ENCODE measurements at places on chromosomes 16 and 17.

- peak; percentile 43 for DNase-seq
Observed at GRCh38 chr17:38877130-38877851, 7.4 kb downstream of the LASP1 start.

DNA sequence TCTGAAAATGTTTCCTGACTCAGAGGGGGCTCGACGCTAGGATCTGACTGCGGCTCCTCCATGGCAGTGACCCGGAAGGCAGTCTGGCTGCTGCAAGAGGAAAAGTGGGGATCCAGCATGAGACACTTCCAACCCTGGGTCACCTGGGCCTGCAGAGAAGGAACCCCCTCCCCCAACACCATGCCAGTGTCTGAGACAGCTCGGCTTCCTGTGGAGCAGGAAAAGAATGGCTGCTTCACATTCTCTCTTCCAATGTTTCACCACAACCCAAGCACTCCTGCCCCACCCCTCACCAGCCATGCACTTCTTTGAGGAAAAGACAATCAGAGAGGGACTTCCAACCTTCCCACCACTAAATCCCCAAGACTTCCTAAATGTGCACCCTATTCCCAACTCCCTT lies 10.8 kb downstream of the TP53 start:
- no peak for DNase-seq

DNA sequence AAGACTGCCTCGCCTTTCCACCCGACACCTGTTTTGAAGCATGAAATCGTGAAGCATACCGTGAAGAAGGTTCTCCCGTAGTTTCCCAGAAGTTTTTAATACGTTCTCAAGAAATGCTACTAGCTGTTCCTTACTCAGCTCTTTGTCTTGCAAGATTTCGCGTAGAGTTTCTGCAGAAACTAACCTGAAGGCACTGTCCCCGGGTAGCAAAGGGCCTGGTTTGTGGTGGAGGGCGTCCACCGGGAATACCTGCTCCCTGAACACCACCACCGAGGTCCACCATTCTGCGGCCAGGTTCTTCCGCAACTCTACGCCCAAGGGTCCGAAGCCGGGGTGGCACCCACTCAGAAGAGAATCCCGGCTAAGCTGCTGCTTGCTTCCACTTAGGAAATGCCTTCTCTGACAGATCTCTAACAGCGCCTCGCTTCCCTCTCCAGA lies 487 bp downstream of the POLG2 start:
- no peak for DNase-seq

DNA sequence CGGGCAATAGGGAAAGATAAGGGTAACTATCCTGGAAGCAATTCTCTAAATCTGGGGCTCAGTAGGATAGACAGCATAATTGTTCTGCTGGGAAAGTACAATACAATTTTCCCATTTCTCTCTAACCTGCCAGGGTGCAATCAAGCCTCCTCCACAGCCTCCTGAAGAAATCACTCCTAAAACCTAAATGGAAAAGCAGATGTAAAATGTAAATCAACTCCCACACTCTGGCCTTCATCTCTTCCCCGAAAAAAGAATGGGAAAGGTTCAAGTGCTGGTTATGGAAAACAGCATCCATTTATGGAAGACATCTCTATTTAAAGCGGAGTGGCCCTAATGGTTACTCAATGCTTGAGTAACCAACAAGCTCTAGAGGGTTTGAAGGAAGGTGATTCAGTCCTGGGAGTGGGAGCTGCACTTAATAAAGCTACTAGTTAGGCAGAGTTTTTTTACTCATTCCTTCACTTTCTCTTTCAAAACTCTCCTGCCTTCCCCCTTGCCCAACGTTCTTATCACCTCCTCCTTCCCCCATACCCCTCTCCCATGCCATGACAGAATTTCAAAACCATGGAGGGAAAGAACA lies 5.1 kb downstream of the MMD start:
- DNase-seq, result no peak

- peak; percentile 33 for DNase-seq
Observed at GRCh38 chr17:27533874-27534815, 77.9 kb downstream of the KSR1 start.

- DNase-seq, result no peak
Observed at GRCh38 chr17:17843096-17843495, 6.3 kb upstream of the SREBF1 start.

GRCh38 chr17:5952518-5952917 lies 117.7 kb upstream of the WSCD1 start:
- peak; percentile 9 for DNase-seq

GRCh38 chr16:75486014-75486675 lies 9.1 kb downstream of the CHST6 start:
- peak; percentile 71 for DNase-seq

- no peak for DNase-seq
Observed at GRCh38 chr16:75070012-75070841, 46.4 kb downstream of the LDHD start.

DNA sequence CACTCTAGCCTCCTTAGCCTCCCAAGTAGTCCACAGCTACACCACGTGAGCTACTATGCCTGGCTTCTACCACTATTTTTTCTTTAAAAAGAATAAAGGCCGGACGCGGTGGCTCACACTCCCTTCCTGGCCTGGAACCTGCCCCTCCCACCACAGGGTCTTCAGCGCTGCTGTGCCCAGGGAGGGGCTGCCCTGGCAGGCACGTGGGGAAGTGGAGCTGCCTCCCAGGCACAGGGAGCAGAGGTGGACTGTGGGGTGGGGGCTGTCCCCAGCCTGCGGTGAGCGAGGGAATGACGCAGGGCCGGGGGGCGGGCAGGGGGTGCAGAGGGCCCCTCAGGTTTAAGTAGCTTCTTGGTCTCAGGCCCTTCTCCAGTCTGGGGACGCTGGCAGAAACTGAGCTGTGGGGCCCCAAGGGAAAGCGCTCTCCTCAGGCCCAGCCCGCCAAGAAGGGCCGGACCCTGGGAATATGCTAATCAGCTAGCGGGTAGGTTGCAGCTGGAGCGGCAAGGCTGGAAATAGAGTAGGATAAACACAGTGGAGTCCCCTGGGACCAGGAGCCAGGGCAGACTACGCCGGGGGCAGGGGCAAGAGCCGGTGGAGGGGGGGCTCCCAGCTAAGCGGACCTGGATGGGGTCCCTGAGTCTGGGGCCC lies 46.8 kb downstream of the TIMM22 start:
- no peak for DNase-seq

DNA sequence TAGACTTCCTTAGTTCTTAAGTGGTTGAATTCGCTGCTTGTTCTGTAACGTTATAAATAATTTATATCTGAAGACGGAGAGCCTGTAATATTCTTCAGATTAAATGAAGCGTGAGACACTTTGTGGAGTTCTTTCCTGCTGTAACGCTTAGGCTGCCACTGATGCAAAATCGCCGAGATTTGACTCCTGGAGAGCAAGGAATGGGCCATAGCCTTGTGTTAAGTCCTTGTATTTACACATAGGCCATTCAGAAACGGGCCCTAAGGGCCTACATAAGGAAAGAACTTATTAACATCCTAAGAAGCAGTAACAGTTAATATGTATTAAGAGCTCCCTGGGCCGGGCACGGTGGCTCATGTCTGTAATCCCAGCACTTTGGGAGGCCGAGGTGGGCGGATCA lies 936 bp downstream of the EMC6 start:
- no peak for DNase-seq

DNA sequence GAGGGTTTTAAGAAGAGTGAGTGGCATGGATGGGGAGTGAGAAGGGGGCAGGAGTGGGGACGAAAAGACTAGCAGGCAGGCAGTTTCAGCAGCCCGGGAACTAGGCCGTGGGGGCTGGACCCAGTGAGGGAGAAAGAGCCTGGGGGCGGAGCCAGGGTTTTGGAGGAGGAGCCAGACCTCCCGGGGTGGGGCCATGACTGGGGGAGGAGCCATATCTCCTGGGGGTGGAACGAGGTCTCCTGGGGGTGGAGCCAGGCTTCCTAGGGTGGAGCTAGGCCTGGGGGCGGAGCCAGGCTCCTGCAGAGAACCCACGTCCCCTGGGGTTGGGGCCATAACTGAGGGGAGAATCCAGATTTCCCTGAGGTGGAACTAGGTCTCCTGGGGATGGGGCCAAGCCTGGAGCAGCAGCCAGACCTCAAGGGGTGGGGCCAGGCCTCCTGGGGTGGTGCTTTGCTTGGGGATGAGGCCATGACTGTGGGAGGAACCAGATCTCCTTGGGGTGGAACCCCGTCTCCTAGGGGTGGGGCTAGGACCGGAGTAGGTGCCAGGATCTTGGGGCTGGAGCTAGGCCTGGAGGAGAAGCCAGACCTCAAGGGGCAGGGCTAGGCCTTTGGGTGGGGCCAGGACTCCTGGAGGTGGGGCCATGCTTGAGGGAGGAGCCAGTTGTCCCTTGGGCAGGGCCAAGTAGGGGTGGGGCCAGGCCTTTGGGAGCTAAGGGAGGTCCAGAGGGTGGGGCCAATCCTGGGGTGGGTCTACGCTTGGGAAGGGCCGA lies 41.7 kb upstream of the JPH3 start:
- DNase-seq, result peak; percentile 51

DNA sequence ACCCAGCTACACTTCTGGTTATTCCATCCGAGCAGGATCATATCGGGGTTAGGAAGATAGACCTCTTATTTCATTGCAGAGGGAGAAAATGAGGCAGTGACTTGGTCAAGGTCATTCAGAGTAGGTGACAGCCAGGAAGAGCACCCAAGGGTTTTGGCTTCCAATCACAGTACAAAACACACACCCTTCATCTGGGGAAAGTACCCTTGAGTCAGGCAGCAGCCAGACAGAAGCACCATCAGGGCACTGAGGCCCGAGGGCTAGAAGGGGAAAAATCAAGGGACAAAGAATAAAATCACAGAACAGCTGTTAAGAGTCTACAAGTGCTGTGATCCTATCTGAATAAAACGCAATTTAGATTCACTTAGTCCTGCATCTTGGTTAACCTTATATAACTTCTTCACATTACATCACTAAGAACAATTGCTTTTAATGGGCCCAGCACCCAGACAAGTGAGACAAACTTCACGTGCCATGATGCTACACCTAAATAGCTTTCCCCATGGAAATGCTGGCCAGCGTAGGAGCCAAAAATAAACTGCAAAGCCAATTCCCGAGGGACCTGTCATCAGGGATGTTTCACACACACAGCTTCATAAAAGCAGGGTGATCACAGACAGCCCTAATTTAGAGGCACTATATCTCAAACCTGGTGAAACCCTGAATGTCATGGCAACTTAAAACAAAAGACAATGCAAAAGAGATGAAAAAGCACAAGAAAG lies 4.9 kb downstream of the UBE2O start:
- no peak for DNase-seq

DNA sequence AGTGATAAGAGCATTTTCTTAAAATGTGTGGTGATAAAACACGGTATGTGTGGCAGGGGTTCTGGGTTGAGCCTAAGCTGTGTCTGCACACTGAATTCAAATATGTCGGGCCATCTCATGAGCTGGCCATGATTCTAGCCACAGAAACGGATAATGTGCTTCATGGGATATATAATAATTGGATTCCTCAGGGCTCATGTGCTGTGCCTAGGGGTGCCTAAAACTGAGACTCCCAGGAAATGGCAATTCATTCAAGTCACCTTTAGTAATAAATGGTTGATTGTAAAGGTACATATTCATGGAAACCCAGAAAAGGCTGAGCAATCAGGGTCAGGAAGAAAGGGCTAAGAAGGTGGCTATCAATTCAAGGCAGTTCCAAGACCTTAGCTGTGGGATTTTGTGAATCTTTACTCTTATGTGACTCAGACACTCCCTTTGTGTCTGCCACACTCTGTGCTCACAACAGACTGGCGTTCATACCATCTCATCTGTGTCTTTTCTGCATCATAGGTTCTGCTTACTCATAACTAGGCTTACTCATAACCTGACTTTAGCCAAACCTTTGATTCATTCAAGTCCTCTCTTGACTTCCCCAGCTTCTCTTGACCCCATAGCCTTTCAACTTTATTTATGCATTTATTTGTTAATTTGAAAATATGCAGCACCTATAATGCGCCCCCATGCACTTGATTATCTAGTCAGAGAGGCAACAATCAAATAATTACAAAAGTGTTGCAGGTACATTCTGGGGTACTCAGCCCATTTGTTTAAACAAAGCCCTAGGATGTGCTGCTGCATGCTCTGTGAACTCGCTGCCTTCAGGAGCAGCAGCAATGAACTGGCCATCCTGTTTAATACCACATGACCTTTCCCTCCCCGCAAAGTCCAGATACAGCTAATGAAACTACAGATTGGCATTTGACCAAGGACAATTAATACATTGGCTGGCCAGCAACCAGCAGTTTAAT lies 28.4 kb upstream of the MED13 start:
- DNase-seq, result no peak

DNA sequence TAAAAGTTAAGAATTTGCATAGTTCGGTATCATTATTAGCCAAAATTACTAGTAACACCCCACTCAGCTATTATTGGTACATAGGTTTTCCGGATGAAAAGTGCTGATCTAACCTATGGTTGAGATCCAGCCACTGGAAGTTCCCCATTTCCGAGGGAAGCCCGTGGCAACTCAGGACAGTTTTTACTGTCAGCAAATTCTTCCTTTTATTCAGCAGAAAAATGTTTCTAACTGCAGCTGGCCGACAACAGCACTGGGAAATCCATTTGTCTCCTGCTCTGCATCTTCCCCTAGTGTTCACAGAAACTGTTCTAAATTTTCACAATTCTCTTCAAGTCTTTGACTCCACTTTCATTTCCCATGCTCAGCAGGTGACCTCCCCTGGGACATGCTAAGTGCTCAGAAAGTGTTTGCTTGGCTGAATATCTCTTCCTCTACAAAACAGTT lies 15.5 kb upstream of the MMD start:
- DNase-seq, result no peak

- peak; percentile 14 for DNase-seq
Observed at GRCh38 chr16:67773099-67773498, 33.3 kb downstream of the RANBP10 start.

DNA sequence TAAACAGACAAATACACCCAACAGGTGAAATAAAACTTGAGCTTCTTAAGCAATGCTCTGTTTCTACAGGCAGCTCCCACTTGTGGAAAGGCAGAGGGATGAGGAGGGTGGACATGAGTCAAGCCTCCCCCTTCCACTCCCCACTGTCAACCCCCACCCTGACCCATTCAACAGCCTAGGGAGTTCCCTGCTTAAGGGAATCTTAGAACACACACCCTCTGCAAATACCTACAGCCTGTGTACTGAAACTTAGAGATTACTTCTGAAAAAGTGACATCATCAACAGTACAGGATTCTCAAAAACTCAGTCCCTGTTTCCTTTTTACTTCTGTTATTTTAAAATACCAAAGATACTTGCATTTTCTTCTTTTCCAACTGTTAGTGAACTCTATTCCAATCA lies 345.4 kb downstream of the SOX9 start:
- DNase-seq, result peak; percentile 65
